ENCODE measurements at places on chromosomes 12 and 14.

DNA sequence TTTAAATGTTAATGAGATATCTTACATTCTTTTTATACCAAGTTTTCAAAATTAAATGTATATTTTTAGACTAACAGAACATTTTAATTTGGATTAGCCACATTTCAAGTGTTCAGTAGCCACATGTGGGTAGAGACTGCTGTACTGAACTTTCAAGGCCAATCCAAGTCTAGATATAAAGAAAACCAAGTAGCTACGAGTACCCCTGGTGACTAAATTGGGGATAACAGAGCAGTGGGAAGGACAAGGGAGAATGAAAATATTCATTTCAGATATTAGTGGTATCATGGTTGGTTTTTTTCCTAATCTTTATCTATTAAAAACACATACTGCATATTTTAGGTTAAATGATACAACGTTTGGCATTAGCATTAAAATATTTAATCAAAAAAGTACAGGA is 69.4 kb upstream of the RHOJ start:
- DNase-seq: peak; percentile 0

DNA sequence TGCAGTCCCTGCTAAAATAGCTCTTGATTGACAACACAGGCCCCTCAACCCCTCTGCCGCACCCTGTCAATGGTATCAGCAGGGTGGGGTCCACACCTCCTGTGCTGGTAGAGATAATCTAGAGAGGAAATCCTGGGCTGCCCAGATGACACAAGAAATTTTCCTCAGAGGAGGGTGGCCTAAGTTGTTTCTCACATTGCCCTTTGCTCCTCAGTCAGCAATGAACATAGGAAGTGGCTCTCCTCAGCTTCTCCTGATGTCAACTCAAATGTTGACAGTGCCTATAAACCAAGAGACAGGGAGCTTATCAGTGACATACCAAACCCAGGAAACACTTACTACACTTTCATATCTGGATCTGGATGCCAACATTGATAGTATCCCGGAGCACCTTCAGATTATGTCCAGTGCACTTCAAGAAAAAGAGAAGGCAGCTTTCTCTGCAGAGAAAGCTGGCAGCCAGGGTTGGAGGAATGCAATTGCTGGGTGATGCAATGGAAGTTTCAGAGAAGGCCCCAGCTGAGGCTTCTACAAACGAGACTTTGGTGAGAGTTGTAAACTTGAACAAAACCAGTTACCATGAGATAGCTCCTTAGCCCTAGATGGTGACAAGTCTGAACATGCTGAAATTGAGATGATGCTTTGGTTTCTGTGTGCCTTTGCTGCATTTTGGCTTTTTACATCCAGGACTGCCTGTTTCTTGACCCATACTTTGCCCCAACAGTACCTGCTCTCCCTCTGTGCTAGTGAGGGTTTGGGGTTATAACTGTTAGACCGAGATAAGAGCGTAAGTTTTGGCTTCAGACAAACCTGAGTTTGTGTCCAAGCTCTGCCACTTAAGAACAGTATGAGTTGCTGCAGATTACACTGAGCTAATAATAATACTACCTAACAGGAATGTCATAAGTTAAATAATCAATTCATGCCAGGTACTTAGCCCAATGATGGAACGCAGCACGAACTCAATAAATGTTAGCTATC is 183.5 kb downstream of the NUAK1 start:
- DNase-seq: no peak

GRCh38 chr14:33733721-33734120 is 217.2 kb downstream of the EGLN3 start:
- DNase-seq: no peak

- peak; percentile 9 for DNase-seq
Observed at GRCh38 chr12:12357719-12358461, 1.0 kb downstream of the BORCS5 start.

DNA sequence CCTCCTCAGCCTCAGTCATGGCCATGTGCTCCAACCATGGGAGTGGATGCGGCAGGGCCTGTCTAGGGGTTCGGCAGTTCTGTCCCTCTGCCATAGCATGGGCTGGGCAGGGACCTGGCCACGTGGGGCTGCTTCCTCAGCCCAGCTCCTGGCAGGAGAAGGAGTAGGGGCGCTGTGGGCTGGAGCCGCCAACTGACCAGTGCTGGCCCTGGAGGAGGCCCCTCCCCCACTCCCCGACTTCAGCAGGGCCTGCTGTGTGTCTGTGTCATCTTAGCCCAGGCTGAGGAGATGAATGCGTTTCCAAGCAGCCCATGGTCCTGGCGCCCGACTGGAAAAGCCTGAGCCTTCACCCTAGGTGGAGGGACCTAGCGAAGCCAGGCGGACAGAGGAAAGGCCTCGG is 2.7 kb upstream of the PACS2 start:
- no peak for DNase-seq

DNA sequence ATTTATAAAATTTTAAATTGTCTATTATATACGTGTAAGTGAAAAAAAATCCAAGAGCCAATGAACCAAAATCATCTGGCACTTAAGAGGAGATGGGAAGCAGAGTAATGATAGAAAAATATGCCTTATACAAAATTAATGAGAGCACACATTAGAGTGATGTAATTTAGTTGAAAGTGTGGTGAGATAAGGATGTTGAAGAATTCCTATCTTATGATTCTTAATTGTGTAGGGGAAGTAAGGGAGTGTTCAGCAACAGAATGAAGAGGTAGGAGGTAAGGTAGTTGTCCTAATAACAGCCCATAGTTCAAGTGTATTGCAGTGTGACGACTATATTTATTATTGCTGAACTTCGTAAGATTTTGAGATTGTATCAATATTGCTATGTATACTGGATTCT is 843.4 kb upstream of the FLRT2 start:
- DNase-seq: no peak

DNA sequence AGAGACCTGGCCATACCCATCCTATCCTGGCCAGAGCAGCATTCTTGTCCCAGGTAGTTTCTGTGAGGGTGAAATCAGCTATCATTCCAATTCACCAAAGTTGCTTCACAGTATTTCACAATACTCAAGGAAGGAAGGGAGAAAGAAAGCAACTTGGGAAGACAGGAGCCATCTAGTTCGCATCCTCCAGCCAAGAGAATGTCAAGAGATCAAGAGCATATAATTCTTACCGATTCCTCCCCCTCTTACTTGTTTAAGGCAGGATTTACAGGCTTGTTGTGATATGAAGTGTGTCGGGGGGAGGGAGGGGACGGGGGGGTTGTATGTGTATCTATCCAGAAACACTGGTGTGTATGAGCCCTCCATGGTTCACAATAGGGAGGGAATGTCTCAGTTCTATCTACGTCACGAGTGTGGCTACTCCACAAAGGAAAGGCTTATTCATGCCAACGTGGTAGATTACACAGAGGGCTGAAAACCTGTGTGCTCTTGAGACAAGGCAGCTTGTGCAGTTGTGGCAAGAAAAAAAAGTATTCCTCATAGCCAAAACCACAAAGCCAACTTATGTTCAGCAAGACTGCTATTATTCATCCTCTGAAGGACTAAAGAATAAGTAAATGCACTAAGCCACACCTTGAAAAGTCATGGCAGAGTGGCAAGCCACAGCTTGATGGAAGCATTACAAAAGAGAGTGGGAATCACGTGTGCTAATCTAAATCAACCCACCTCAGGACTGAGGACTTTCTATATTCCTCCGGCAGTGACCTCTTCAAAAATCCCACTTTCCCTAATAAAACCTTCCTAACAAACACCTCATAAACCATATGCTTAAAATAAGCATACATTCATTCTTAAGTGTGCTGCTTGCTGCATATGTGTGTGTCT is 35.0 kb downstream of the CORO1C start:
- DNase-seq: no peak

DNA sequence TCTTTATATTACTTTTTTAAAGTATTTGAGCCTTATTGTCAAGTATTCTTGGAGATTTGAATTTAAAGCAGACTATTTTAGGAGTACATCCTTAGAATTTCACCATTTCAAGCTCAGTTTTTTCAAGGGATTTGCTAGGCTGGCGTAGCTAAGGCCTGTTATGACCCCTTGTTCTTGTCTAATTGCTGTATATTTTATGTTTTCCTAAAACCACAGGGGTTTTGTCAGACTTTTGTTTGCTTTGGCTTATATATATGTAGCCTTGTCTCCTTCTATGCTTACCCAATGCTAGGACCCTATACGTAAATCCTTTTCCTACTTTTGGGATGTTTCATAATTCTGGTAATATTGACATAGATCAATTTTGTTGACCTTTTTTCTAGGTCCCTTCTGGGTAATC is 147.0 kb upstream of the SYT10 start:
- DNase-seq: no peak

DNA sequence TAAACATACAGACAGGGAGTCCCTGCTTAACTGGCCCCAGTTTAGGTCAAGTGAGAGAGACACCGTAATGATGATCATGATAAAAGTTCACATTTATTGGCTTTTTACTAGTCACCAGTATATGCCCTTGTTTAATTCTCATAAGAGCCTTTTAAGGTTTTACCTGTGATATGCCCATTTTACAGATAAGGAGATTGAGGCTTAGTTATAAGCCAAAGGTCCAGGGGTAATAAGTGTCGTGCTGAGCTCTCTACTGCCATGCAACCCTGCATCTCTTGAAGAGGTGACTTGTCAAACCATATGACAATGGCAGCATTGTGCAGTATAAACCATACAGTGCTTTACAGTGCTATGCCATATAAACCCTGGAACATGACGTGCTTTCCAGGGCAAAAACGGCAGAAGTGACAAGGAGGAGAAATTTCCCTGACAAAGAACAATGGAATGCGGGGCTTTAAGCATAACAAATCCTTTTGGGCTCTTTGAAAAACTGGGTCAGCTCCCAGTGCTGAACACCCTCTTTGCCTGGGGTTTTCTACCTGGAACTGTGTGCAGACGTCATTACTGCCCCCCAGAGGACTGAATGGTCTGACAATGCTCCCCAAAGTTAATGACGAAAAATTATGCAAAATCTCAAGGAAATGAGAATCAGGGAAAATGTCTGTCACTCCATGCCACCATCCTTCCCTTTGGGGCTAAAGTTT is 59.7 kb upstream of the C14orf132 start:
- no peak for DNase-seq

- no peak for DNase-seq
Observed at GRCh38 chr14:86020841-86021240, 490.9 kb downstream of the FLRT2 start.

GRCh38 chr14:69092840-69093422 is 60.0 kb downstream of the DCAF5 start:
- no peak for DNase-seq

GRCh38 chr12:9911708-9912107 is 20.5 kb downstream of the CLEC2A start:
- no peak for DNase-seq

DNA sequence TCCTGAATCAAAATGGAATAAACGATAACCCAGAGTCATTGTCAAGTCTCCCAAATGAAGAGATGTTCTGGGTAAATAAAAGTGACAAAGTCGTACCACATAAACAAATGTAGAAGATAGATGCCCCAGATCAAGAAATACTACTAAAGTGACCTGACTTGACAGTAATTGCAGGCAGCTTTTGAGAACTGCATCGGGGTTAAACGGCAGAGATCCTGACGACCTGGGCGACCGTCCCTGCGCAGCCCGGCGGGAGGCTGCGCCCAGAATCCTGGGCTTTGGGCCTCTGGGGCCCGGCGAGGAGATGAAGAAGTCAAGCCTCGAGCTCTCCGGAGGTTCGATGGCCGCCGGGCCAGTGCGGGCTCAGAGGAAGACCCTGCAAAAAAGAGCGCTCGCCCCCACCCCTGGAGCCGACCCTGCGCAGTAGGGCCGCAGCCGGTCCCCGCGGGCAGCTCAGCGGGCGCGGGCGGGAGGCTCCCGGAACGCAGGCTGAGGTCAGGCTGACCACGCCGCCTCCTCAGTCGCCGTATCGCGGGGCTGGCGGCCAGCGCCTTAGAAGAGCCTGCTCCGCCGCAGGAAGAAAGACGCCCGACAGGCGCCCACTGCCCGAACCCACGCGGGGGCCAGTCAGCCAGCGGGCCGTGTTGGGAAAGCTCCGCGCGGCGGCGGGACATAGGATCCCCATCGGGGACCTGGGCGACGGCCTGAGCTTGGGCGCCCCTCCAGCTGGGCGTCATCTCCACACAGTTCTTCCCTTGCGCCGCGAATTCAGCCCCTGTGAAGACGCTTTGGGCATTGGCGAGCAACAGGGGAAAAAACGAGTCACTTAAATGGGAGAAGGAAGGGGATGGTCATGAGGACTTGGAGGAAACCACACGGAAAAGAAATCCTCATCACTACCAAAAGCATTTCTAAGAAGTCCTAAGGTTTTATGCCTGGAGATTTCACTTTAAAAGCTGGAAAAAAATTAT is 16.0 kb downstream of the NKX2-1 start:
- no peak for DNase-seq

- no peak for DNase-seq
Observed at GRCh38 chr12:89363084-89363483, 10.8 kb upstream of the DUSP6 start.

- DNase-seq: no peak
Observed at GRCh38 chr14:72577521-72577920, 316.4 kb downstream of the DPF3 start.

- DNase-seq: no peak
Observed at GRCh38 chr14:70704960-70705359, 63.2 kb downstream of the TTC9 start.

- no peak for DNase-seq
Observed at GRCh38 chr14:33210311-33210710, 271.6 kb downstream of the NPAS3 start.

DNA sequence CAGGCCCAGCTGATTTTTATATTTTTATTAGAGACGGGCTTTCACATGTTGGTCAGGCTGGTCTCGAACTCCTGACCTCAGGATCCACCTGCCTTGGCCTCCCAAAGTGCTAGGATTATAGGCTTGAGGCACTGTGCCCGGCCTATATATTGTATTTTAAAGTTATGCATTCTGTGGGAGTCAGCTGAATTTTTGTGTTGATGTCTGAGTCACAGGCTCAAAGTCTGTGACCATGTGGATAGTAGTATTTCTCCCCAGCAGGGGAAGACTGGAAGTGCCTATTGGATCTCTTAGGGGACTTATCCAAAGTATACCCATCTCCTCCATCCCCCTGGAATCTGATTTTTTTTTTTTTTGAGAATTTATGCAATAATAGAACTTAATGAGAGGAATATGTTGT is 43.8 kb upstream of the ATF1 start:
- DNase-seq: no peak

DNA sequence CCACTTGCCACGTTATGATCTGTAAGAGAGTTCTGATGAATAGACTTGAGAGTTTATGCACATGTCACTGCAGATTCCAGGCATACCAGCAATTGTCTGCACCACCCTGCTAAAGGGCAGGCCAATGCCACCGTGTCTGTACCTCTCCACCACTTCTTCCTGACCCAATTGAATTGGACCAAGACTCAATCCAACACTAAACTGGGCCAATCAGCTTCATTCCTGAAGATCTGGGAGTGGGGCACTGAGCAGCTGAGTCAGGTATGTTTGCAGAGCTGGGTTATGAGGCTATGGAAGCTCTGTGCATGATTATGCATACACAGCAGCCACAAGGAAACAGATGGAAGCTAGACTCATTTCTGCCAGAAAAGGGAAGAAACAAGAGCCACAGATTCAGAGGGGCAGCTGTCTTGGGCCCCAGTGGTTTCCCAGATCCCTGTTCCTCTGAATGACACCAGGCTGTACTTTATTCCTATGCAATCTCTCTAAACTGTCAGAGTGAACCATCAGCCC is 28.0 kb downstream of the DAO start:
- DNase-seq: no peak

- no peak for DNase-seq
Observed at GRCh38 chr12:6386491-6386890, 2.5 kb downstream of the LTBR start.
